Endothelial cell of umbilical vein (primary cell): ENCODE measurements at places on chromosomes 12 and 14. TPM values are rescaled to one million over a fixed set of nuclear protein-coding genes. Genes with fewer than 3 reads are reported as not detected.

GRCh38 chr14:62031504-62031903, 269.3 kb downstream of the SNAPC1 start:
- no peak overlapping the region for H3K27ac ChIP-seq
- no peaks in the 10 kb centered on the region for H3K36me3 ChIP-seq
- no peak for DNase-seq
- no peak overlapping the region for H3K4me3 ChIP-seq

- DNase-seq: no peak
- no peak overlapping the region for H3K4me3 ChIP-seq
- no peak overlapping the region for H3K27ac ChIP-seq
- H3K36me3 ChIP-seq: no peaks in the 10 kb centered on the region
Observed at GRCh38 chr12:93829016-93829415, 151.8 kb downstream of the CRADD start.

SLC6A13 gene
- not detected in 2 replicates for total RNA-seq

LRTM2 gene
- not detected in 2 replicates for total RNA-seq

DNA sequence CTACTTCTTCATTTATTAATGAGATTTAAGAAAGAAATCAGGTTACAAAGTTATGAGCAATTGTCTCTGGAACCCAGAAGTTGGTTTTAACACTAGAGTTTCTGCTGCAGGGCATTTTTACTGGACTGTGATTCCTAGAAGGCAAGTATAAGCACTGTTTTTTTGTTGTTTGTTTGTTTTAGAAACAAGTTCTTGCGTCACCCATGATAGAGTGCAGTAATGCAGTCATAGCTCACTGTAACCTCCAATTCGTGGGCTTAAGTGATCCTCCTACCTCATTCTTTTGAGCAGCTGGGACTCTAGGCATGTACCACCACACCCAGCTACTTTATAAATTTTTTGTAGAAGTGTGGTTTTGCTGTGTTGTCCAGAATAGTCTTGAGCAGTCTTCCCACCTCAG, 25.6 kb downstream of the RAP1B start:
- peaks cover 7% of the 10 kb centered on the region for H3K4me1 ChIP-seq
- H3K27me3 ChIP-seq: no peaks in the 10 kb centered on the region
- H3K27ac ChIP-seq: no peak overlapping the region
- no peaks in the 10 kb centered on the region for H3K36me3 ChIP-seq
- DNase-seq: no peak

ZNF891 gene
- 1.2 and 1.5 TPM in 2 replicates for total RNA-seq
